ENCODE measurements at places on chromosomes 3 and 15. TPM values are rescaled to one million over a fixed set of nuclear protein-coding genes. Genes with fewer than 3 reads are reported as not detected.

GRCh38 chr15:61459785-61460707 lies 230.9 kb upstream of the RORA start:
- H3K36me3 ChIP-seq, result no peaks in the 10 kb centered on the region
- peak; percentile 9 for DNase-seq
- no peaks in the 10 kb centered on the region for H3K4me1 ChIP-seq
- H3K4me3 ChIP-seq, result no peak overlapping the region
- no peaks in the 10 kb centered on the region for H3K27me3 ChIP-seq

GRCh38 chr15:29822100-29822683 lies at the start of gene TJP1:
Gene TJP1 (minus strand): TSS chr15:29822468. CDS start chr15:29822028, 440 bp downstream.
- H3K4me1 ChIP-seq, result peaks cover 7% of the 10 kb centered on the region
- H3K27ac ChIP-seq, result peak within 1 kb of the TSS; percentile 99
- H3K4me3 ChIP-seq, result peak within 1 kb of the TSS; percentile 95
- no peaks in the 10 kb centered on the region for H3K27me3 ChIP-seq

DNA sequence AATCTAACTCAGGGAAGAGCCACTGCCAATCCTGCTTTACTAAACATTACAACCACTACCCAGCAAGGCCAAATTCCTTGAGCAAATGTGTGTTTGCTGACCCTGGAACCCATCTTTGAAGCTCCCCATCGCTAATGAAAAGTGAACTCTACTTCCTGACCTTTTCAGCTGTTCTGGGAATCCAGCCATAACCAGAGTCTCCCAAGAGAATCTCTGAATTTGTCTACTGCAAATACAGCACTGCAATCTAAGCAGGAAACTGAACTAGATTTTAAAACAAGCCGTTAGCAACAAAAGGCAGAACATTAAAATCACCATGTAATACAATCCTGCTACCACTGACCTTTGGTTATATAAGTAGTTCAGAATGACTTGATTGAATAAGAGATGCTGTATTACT lies 309.2 kb downstream of the MAGI1 start:
- peak; percentile 84 for DNase-seq
- H3K4me3 ChIP-seq, result no peak overlapping the region
- peak overlapping the region; percentile 68 for H3K27ac ChIP-seq
- H3K36me3 ChIP-seq, result no peaks in the 10 kb centered on the region

DNA sequence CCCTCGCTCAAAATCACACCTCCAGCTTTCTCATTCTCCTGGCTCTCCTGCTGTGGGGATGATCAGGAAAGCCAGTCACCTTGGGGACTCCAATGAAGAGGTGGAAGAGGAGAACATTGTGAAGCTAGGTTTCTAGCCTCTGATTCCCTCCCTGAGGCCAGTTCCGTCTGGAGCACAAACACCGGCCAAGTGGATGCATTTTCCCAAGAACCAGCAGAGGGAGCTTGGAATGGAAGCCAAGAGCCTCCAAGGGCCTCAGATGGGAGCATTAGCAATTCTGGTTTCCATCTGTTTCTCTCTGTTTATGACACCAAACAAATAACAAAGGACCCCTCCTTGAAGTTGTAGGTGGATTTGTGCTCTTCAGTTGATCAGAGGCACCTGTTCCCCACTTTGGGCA lies 40.6 kb upstream of the NMNAT3 start:
- H3K27ac ChIP-seq, result no peak overlapping the region
- H3K36me3 ChIP-seq, result no peaks in the 10 kb centered on the region
- no peaks in the 10 kb centered on the region for H3K27me3 ChIP-seq
- H3K4me3 ChIP-seq, result no peak overlapping the region
- peak; percentile 3 for DNase-seq

DNA sequence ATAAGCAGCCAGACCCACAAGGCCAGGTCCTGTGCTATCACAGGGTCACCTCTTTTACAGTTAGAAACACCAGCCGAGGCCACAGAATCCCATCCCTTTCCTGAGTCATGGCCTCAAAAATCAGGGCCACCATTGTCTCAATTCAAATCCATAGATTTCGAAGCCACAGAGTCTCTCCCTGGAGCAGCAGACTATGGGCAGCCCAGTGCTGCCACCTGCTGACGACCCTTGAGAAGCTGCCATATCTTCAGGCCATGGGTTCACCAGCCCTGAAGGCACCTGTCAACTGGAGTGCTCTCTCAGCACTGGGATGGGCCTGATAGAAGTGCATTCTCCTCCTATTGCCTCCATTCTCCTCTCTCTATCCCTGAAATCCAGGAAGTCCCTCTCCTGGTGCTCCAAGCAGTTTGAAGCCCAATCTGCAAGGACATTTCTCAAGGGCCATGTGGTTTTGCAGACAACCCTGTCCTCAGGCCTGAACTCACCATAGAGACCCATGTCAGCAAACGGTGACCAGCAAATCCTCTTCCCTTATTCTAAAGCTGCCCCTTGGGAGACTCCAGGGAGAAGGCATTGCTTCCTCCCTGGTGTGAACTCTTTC lies 39.6 kb downstream of the TGM4 start:
- H3K4me3 ChIP-seq, result no peak overlapping the region
- peaks cover 4% of the 10 kb centered on the region for H3K36me3 ChIP-seq

DNA sequence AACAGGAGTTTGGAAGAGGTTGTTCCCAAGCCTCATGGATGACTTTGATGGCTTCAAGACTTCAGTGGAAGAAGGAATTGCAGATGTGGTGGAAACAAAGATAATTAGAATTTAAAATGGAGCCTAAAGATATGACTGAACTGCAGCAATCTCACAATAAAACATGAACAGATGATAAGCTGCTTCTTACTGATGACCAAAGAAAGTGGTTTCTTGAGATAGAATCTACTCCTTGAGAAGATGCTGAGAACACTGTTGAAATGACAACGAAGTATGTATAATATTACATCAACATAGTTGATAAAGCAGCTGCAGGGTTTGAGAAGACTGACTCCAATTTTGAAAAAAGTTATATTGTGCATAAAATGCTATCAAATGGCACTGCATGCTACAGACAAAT lies 21.2 kb downstream of the MYO9A start:
- no peak overlapping the region for H3K27ac ChIP-seq
- DNase-seq, result no peak
- no peaks in the 10 kb centered on the region for H3K27me3 ChIP-seq
- H3K4me1 ChIP-seq, result no peaks in the 10 kb centered on the region
- H3K36me3 ChIP-seq, result no peaks in the 10 kb centered on the region

- H3K27ac ChIP-seq, result no peak overlapping the region
- no peak for DNase-seq
- peaks cover 63% of the 10 kb centered on the region for H3K27me3 ChIP-seq
- peaks cover 2% of the 10 kb centered on the region for H3K4me1 ChIP-seq
- H3K4me3 ChIP-seq, result no peak overlapping the region
These were observed 3.3 kb upstream of the SLC38A3 start for GRCh38 chr3:50201573-50202315.

DNA sequence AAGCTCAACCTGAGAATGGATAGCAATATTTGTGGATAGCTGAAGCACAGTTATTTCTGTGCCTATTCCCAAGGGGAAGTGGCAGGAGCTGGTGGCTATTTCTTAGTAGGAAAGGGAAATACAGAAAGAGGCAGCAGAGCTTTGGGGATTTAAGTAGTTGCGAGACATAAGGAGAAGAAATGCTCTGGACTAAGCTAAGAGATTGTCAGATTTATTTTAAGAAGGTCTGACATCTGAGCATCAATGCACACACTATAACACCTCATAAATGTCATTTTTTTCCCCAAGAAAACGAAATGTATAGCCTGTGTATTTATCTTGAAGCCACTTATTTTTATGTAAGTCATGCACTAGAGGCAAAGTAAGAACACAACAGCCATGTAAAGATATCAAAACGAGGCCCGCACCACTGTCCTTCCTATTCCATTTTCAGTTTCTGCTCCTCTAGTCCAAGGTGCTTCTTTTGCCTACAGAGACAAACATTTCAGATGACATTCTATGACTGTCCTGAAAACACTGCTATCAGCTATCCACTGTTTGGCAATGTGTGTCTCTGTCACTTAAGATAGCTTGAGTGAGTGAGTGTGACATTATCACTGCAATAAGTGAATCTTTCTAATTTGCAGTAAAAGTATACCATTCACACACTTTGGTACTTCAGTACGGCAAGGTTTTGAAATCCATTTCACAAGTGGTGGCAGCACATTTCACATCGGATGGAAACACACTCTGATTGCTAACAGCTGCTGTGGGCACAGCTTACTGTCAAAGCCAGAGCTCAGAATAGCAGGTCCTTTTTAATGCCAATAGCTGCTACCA lies 62.7 kb upstream of the ICE2 start:
- H3K27me3 ChIP-seq, result no peaks in the 10 kb centered on the region
- H3K4me1 ChIP-seq, result no peaks in the 10 kb centered on the region
- H3K36me3 ChIP-seq, result peaks cover under 1% of the 10 kb centered on the region
- no peak for DNase-seq
- no peak overlapping the region for H3K27ac ChIP-seq
- no peak overlapping the region for H3K4me3 ChIP-seq

GRCh38 chr3:39038165-39038564 lies 13.6 kb downstream of the SCN11A start:
- H3K27me3 ChIP-seq, result no peaks in the 10 kb centered on the region
- no peak overlapping the region for H3K4me3 ChIP-seq
- no peak overlapping the region for H3K27ac ChIP-seq
- peak; percentile 60 for DNase-seq

- H3K4me3 ChIP-seq, result no peak overlapping the region
- DNase-seq, result peak; percentile 85
- H3K36me3 ChIP-seq, result peaks cover 5% of the 10 kb centered on the region
- H3K27me3 ChIP-seq, result no peaks in the 10 kb centered on the region
- peaks cover 8% of the 10 kb centered on the region for H3K4me1 ChIP-seq
- H3K27ac ChIP-seq, result peak overlapping the region; percentile 100
These were observed 3.1 kb upstream of the ACKR4 start for GRCh38 chr3:132593947-132594323.

DNA sequence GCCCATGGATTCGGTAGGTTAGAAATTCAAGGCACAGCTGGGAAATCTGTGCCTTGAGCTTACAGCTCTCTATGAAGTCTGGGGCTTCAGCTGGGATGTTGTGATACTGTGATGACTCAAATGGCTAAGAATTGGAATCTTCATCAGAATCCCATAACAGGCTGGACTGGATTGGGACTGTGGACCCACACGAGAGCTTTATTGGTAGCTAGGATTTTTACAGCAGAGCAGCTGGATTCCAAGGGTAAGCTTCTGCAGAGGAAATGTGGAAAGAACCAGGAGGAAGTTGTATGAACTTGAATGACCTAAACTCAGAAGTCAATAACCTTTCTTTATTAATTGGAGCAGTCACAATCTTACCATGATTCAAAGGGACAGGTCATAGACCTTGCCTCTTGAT lies 1187.1 kb downstream of the ROBO1 start:
- H3K4me1 ChIP-seq, result no peaks in the 10 kb centered on the region
- no peaks in the 10 kb centered on the region for H3K36me3 ChIP-seq
- H3K27me3 ChIP-seq, result no peaks in the 10 kb centered on the region

DNA sequence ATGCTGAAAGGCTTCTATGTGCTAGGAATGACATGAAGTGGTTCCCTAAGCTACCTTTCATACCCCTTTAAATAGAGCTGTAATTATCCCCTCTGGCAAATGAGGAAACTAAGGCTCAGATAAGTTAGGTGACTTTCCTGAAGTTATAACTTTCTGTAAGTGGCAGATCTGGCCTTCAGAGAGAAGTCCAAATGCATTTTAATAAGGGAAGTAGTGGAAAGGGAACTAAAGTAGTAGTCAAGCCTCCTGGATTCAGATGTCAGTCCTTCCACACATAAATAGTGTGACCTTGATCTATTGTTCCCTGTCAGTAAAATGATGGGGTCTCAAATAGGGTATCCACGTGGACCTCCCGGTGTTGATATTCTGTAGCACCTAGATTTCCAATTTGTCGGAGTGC lies 277.7 kb downstream of the EDEM1 start:
- no peak for DNase-seq
- no peak overlapping the region for H3K4me3 ChIP-seq
- H3K27me3 ChIP-seq, result no peaks in the 10 kb centered on the region

GRCh38 chr15:89728254-89728653 lies 22.8 kb downstream of the MESP1 start:
- H3K36me3 ChIP-seq, result no peaks in the 10 kb centered on the region
- H3K4me1 ChIP-seq, result no peaks in the 10 kb centered on the region
- no peak overlapping the region for H3K4me3 ChIP-seq

DNA sequence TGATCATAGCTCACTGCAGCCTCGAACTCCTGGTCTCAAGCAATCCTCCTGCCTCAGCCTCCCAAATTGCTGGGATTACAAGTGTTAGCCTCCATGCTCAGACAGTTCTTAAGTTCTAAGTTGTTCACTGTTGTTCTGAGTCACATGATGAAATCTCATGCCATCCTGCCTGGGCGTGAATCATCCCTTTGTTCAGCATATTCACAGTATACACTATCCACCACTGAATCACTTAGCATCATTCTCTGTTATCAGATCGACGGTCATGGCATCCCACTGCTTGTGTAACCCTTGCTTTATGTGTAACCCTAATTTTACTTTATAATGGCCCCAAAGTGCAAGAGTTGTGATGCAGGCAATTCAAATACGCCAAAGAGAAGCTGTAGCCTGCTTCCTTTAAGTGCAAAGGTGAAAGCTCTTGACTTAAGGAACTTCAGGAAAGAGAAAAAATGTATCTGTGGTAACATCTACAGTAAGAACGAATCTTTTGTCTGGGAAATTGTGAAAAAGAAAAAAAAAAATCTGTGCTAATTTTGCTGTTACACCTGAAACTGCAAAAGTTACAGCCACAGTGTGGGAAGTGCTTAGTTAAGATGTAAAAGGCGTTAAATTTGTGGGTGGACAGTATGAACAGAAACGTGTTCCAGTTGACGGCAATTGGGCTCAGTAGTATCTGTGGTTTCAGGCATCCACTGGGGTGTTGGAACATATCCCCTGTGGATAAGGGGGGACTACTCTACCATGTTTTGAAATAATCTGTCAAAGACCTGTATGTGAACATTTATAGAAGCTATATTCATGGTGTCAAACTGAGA lies 80.6 kb downstream of the PCOLCE2 start:
- peak; percentile 72 for DNase-seq
- no peaks in the 10 kb centered on the region for H3K4me1 ChIP-seq
- peaks cover 2% of the 10 kb centered on the region for H3K36me3 ChIP-seq
- H3K27me3 ChIP-seq, result no peaks in the 10 kb centered on the region

GRCh38 chr15:35874260-35874905 lies 328.4 kb upstream of the DPH6 start:
- peaks cover 4% of the 10 kb centered on the region for H3K4me1 ChIP-seq
- H3K36me3 ChIP-seq, result no peaks in the 10 kb centered on the region
- no peak overlapping the region for H3K4me3 ChIP-seq
- peak; percentile 93 for DNase-seq

DNA sequence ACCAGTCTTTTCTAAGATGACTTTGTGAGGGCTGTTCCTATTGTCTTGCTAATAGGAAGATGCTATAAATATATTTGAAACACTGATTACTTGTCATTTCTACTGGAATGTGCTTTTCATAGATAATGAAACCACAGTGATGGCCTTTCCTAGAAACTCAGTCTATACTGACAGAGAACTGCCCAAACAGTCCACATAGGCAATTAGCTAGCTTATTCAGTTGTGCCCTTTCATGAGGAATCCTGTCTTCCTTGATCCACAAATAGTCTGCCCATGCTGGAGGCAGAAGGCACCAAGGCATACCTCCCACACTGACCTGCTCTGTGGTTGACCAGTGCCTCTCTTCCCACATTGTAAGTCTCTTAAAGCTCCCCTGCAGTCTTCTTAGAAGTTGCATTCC lies 135.9 kb downstream of the CMSS1 start:
- no peaks in the 10 kb centered on the region for H3K36me3 ChIP-seq
- H3K27me3 ChIP-seq, result no peaks in the 10 kb centered on the region
- peaks cover 12% of the 10 kb centered on the region for H3K4me1 ChIP-seq
- no peak overlapping the region for H3K27ac ChIP-seq
- no peak for DNase-seq

Gene EFHB
- under 0.01 TPM for total RNA-seq

Gene CCR3
- not detected for total RNA-seq

Gene SAMMSON
- not detected for total RNA-seq

Gene GSK3B
- total RNA-seq, result 39.7 TPM

Gene IL17RC
- total RNA-seq, result 18.9 TPM

Gene FAM81A
- total RNA-seq, result not detected

Gene MCTP2
- total RNA-seq, result 8.6 TPM

Gene RAB7A
- 57.0 TPM for total RNA-seq

Gene CCR1
- not detected for total RNA-seq

Gene RHOV
- total RNA-seq, result not detected
